ENCODE measurements at places on chromosomes 16 and 17. TPM values are rescaled to one million over a fixed set of nuclear protein-coding genes. Genes with fewer than 3 reads are reported as not detected.

The CMIP gene
- 18.8 TPM for total RNA-seq

The ACAP1 gene
- total RNA-seq = 2.1 TPM

- DNase-seq = peak; percentile 77
These were observed 24.1 kb downstream of the BAHCC1 start for GRCh38 chr17:81419319-81419885.

GRCh38 chr16:81645266-81645694, 133.8 kb upstream of the PLCG2 start:
- DNase-seq = peak; percentile 92

DNA sequence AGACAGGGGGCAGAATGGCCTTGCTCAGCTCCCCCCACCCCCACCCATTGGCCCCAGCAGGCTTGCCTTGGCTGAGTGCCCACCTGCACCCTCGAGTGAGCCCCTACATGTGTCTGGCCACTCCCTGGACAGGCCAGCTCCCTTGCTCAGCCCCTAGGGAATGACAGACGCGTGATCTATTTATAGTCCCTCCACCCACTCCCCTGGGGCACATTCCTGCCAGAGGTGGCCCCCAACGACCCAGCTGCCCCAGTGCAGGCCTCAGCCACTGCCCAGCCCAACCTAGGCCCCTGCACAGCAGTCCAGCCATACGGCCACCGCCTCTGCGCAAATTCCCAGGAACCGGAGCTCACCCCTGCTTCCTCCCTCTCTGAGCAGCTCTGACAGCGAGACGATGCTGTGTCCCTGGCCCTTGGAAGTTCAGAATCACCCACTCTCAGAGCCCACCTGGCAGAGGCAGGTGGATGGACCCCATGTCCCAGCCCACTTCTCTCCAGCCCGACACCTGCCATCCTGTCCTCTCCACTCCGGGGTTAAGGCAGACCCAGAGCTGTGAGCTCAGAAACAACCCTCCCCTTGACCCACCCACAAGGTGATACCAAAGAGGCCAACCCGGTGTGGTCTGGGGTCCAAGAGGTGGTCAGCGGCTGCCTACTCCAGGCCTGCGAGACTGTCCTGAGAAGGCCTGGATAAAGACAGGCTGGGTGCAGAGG, 11.5 kb upstream of the P2RX1 start:
- DNase-seq = no peak
